ENCODE measurements at places on chromosomes 11 and 22.

DNA sequence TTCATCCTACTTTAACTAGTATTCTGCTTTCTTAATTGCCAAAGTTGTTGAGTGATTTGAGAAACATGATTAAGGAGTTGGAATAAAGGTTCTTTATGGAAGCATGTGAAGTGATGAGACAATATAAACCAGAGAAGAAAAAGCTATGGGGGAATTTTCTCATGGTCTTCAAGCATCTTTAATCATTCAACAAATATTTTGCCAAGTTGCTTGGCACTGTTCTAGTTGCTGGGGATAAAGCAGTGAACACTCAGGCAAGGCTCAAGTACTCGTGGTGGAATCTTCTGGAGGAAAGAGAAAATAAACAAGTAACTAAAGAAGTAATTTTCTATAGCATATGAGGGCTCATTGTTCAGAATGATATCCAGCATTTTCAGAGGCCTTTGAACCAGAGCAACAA, 9.2 kb upstream of the PIWIL4 start:
- no peak for DNase-seq

DNA sequence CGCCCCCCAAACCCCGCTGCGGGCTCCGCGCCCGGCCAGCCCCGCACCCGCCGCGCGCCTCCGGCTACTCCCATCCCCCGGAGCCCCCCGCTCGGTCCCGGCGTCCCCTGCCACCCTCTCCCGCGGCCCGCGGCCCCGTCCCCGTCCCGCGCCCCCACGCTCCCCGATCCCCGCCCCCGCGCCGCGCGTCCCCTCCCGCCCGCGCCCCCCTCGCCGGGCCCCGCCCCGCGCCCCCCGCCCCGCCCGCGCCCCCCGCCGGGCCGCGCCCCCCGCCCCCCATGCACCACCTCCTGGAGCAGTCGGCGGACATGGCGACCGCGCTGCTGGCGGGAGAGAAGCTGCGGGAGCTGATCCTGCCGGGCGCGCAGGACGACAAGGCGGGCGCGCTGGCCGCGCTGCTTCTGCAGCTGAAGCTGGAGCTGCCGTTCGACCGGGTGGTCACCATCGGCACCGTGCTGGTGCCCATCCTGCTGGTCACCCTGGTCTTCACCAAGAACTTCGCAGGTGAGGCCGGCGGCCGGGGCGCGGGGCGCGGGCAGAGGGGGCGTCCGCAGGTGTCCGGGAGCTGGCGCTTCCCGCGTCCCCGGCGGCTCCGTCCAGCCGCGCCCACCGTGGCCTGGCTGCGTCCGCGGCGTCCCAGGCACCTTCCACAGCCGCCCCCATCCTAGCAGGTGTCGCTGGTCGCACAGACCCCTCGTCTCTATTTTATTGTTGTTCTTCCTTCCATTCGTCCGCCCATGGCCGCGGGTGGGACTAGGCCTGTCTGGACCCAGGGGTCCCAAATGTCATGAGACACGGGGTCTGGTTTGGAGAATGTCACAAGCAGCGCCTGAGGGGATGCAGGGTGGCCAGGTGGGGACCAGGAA, at the start of gene PANX2:
PANX2 (plus strand) TSS at position 279 of the 866 bp plus-strand sequence; CDS start at position 279, 0 bp downstream.
- DNase-seq: no peak

DNA sequence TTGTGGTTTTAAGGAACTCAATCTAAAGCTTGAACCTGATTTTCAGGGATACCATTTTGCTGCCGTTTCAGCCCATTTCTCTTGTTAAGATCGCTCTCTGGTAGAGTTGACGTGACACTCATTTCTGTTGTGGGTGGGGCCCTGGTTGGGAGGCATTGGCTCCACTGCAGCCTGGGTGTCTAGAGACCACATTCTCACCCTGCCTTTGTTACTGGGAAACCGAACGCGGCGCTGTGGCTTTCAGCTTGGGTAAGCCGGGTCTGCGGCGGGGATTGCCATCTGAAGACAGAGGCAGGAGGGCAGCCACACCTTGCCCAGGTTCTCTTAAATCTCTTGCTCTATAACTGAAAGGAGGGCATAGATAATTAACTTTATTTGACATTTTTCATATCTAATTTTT, 3.2 kb downstream of the EHF start:
- no peak for DNase-seq

GRCh38 chr11:69216647-69217051, 60.9 kb downstream of the SMIM38 start:
- DNase-seq: no peak

GRCh38 chr22:44783581-44783980, 31.2 kb downstream of the ARHGAP8 start:
- DNase-seq: no peak

GRCh38 chr11:78564490-78565467, 9.9 kb downstream of the NARS2 start:
- DNase-seq: no peak

- DNase-seq: no peak
Measured at GRCh38 chr11:2149864-2150847, 10.9 kb downstream of the INS start.

DNA sequence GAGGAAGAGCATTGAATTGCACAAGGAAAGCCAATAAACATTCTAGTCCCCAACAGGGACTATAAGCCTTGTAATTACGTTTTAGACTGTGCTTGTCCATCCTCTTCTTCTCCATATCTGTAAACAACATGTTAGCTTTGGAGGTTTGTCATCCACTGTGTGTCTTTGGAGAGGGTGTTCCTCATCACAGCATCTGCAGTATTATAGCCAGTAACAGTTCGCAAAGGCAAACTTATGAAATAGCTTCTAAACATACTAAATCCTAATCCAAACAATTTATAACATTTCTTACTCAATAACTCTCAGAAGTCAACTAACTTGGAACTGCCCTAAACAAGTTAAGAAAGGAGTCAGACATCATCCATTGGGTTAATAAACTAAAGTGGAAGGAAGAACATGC, 10.3 kb upstream of the BDNF start:
- no peak for DNase-seq

GRCh38 chr11:68673306-68673945, 10.9 kb upstream of the GAL start:
- no peak for DNase-seq

- DNase-seq: no peak
Measured at GRCh38 chr11:118643142-118643994, 36.0 kb downstream of the PHLDB1 start.

Measured in activated CD4-positive, alpha-beta T cell treated with anti-CD3 and anti-CD28 coated beads for 1 hour (primary cell).